ENCODE measurements at places on chromosomes 16 and 17.

DNA sequence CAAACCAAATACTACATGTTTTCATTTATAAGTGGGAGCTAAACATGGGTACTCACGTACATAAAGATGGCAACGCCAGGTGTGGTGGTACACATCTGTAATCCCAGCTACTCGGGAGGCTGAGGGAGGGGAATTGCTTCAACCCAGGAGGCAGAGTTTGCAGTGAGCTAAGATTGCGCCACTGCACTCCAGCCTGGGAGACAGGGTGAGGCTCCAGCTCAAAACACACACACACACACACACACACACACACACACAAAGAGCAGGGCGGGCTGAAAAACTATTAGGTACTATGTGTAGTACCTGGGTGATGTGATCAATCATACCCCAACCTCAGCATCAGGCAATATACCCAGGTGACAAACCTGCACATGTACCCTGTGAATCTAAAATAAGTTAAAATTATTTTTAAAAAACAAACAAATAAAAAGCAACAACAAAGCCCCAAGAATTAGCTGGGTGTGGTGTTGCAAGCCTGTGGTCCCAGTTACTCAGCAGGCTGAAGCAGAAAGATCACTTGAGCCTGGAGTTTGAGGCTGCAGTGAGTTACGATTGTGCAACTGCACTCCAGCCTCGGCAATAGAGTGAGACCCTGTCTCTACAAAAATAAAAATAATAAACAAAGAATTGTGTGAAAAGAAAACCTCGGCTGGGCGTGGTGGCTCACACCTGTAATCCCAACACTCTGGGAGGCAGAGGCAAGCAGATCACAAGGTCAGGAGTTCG lies 11.9 kb upstream of the FAAP100 start:
- DNase-seq = no peak

GRCh38 chr16:65409510-65409909 lies 287.6 kb upstream of the CDH11 start:
- no peak for DNase-seq

GRCh38 chr17:8384801-8385378 lies 1.9 kb upstream of the RPL26 start:
- DNase-seq = no peak

DNA sequence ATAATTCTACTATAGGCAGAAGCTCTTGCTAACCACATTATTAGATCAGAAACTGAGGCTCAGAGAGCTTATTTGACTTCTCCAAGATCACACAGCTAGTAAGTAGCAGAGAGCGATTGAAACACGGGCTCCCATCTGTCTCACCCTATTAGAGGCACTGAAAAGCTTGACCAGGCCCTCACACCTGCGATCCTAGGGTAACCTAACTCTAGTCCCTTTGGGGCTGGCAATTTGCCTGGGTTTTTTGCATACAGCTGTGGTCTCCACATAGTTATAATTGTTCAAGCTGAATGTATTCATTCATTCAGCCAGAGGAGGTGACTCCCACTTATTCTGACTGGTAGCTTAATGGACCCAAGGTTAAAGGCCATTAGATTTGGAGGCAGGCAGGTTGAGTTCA lies 121.2 kb downstream of the ANKFN1 start:
- no peak for DNase-seq

GRCh38 chr17:14200354-14200753 lies 36.3 kb downstream of the CDRT15 start:
- DNase-seq = no peak

DNA sequence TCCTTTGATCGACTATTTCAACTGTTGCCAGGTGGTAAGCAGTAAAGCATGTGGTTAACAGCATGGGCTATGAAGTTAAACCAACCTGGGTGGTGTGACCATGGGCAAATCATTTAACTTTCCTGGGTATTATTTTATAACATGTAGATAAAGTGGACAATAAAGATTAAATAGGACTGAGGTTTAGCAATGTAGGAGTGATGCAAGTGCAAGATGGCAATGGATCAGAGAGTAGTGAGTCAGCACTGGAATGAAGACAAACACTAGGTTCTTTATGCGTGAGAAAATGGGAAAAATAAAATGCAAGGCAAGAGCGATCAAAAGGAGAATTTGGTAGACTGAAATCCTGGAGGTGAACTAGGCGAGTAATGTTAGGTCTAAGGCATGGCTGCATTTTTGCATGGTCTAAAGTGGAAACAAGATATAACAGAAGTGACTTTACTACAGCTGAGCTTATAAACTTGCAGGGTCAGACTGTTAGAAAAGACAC lies 222.4 kb upstream of the AXIN2 start:
- no peak for DNase-seq

- no peak for DNase-seq
Observed at GRCh38 chr16:87835882-87836331, 33.4 kb downstream of the SLC7A5 start.

DNA sequence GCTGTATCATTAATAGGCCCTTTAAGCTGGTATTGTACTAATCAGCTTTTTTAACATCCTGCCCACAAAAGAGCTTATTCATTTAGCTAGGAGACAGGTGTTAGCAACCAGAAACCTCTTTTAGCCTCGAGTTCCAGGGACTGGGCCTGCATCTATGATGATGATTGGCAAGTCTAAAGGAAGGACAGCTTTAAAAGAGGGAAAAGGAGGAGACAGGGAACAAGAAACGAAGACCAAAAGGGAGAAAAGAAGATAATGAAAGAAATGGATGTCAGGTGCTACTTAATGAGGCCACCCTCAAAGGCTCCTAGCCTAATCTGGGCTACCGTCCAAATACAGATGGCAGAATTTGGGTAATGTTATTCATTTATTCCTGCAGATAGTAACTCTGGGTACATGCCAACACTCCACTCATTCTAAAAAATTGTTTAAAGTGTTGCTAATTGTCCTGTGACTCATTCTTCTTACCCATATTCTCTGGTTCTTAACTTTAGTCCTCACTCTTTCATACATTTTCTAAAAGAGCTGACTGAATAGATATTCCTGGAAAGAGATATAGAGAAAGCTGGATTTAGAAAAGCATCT lies 18.7 kb upstream of the RFFL start:
- no peak for DNase-seq

GRCh38 chr17:38713456-38714075 lies 8.5 kb downstream of the MLLT6 start:
- DNase-seq = no peak

DNA sequence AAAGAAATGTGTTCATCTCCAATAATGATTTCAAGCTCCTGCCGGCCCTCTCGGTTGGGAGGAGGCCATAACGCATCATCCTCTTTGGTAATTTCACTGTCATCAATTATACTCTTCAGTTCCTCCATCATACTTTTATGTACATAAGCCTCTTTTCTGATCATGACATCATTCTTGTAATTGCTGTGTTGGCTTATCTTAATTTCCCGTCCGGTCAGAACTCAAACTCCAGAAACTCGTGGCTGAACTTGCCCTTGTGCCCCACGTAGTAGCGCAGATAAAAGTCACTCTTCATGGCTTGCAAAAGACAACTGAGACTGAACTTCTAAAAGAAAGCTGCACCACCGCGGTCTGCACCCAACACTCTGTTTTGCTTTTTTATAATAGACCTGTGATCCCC lies 13.6 kb downstream of the TMEM220 start:
- no peak for DNase-seq

DNA sequence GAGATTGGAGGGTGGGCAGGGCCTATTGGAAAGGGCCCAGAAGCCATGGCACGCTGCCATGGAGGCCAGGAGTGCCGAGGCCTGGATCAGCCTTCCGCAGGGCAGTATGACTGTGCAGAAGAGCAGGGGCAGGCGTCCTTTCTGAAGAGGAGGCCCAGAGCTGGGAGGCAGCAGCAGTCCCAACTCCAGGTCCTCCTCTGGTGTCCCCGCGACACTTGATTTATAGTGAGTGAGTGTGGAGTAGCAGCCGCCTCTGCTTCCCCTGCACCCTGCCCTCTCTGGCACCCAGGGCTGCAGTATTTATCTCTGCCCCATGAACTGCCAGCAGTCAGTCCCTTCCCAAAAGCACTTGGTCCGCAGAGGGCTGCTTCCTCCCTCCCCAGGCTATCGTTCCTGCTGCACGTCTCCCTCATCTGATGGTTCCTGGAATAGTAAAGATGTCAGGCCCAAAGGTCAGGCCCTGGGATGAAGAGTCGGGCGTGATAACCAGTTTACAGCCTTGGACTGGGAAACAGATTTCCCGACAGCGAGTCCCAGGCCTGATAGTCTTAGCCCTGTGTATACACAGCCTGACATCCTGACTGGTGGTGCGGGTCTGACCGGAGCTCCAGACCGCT lies 32.9 kb downstream of the PGS1 start:
- DNase-seq = no peak

DNA sequence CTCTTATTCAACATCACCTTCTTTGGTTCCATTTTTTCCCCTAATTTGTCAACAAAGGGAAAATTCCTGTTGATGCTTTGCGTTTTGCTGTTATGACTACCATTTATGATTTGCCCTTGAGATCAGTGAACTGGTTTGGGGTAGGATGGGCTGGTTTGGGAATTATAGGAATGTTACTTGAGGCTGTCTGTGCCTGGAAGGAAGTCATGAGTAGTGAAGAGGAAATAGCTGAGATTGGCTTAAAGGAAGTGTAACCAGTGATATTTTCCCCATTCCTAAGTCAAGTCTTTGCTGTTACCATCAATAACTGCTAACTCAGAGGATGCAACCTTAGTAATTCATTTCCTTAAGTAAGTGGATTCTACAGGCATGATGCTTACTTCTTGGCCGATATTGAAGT lies 179.2 kb downstream of the MAP2K6 start:
- DNase-seq = no peak

DNA sequence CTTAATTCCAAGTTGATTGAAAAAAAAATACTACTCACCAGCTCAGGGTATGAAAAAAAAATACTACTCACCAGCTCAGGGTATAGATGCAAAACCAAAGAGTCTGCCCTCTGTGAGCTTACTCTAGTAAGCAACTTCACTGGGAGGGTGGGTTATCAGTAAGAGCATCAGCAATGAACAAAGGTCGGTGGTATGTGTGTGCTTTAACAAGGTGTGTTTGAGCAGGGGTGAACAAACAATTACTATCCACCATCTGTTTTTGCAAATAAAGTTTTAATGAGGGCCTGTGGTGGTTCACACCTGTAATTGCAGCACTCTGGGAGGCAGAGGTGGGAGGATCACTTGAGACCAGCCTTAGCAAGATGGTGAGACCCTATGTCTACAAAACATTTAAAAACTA lies 20.0 kb downstream of the NUFIP2 start:
- no peak for DNase-seq

- no peak for DNase-seq
Observed at GRCh38 chr17:14296166-14296910, 4.5 kb upstream of the HS3ST3B1 start.

DNA sequence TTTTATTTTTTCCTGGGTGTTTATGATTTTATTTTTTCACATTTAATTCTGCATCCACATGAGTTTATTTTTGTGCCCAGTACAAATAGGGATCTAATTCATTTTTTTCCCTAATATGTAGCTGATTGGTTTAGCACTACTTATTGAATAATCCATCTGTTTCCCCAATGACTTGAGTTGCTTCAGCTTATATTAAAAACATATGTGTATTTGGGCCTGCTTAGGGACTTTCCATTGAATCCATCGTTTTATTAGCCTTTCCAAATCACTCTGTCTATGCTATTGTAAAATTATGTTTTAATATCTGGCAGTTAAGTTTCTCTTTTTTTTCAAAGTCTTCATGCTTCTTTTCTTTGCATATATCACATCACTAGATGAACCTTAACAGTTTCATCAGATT lies 42.2 kb downstream of the WWP2 start:
- no peak for DNase-seq

DNA sequence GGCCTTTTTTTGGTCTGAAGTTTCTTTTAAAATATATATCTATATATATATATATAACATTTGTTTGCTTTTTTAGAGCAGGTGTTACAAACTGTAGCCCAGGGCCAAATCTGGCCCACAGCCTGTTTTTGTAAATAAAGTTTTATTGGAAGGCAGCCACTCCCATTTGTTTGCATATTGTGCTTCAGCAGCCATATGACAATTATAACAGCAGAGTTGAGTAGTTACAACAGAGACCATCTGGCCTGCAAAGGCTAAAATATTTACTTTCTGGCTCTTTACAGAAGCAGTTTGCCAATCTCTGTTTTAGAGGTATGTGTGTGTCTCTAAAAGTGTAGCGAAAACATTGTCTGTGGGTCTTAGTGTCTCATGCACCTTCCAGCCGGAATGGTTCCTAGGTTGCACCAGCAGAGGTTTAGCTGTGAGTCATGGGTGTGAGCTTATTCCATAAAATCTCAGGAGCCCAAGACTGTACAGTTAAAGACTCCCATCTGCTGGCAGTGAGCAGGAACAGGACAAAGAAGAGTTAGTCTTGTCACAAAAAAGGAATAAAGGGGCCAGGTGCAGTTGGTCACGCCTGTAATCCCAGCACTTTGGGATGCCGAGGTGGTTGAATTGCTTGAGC lies 23.8 kb downstream of the LCMT1 start:
- DNase-seq = no peak

GRCh38 chr16:51407921-51408320 lies 256.9 kb upstream of the SALL1 start:
- DNase-seq = no peak

DNA sequence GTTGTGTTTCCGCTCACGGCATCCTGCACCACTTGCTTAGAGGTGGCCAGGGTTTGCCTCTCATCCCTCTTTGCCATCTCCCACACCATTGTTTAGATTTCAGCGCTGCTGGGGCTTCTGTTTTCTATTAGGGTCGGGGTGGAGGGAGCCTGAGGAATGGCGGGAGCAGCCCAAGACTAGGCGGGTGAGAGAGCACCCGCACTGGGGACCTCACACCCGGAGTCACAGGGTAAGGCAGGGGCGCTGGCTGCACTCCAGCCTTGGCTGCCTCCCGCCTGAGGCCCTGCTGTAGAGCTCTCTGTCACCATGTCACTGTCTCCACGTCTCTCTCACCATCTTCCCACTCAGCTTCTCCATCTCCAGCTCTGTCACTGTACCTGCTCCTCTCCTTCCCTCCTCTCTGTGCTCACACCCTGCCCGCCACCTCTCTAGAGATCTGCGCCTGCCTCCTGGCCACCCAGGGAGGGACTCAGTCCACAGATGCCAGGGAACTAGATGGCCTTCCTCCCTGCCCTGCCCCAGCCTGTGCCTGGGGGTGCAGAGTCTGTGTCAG lies 32.8 kb upstream of the ABCC3 start:
- DNase-seq = no peak

All from mesothelial cell of epicardium (in vitro differentiated cells).